ENCODE measurements at places on chromosomes 13 and 19. TPM values are rescaled to one million over a fixed set of nuclear protein-coding genes. Genes with fewer than 3 reads are reported as not detected.
A peak's percentile ranks its signal among the peaks of the same experiment; 100 is the strongest.

The NLRP11 gene
- total RNA-seq = not detected

The ANKRD10 gene
- 18.3 TPM for total RNA-seq

GRCh38 chr13:28753208-28753892 lies 34.6 kb upstream of the SLC46A3 start:
- peak; percentile 91 for DNase-seq

The SULT2A1 gene
- not detected for total RNA-seq

DNA sequence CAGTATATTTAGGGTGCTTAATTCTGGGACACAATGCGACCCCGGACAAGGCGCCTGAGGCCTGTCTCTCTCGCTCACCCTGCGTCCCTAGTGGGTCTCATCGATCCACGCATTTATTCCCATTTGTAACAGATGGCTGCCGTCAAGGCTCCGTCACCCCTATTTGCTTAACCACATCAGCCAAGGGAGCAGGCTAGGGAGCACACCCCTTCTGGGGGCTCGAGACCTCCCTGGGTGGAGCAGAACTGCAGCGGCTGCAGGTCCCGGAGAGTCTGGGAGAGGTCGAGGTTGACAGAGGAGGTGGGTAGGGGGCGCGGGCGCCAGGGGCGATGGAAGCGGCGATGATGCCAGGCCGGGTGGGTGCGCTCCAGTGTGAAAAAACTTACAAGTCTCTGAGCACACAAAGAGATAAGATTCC lies 507 bp downstream of the ALG5 start:
- no peak for DNase-seq

The RPS19 gene
- total RNA-seq = 230 TPM

DNA sequence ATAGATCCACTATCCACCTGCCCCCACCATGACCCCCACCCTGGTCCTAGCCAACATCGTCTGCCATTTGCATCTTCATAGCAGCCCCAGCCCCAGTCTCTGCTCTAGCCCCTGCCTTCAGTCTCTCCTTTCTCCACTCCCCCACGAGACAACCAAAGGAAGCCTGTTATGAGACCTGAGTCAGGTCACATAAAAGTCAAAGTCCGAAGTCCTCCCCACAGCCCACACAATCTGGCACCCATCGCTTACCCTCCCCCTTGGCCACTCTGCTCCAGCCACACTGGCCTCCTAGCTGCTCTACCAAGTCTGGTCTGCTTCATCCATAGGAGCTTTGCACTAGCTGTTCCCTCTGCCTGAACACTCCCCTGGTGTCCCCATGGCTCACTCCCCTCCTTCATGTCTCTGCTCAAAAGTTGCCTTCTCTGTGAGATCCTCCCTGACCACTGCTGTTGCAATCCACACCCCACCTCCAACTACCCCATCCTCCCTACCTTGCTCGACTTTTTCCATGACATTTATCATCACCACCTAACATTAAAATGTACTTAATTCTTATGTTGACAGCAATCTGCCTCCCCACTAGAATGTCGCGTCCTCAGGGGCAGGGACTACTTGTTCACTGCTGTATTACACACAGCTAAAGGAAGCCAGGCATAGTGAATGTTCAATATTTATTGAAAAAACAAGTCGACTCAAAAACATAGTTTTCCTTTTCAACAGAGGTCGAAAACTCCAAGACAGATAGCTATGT lies 1.2 kb upstream of the PLEKHG2 start:
- peak; percentile 68 for DNase-seq

DNA sequence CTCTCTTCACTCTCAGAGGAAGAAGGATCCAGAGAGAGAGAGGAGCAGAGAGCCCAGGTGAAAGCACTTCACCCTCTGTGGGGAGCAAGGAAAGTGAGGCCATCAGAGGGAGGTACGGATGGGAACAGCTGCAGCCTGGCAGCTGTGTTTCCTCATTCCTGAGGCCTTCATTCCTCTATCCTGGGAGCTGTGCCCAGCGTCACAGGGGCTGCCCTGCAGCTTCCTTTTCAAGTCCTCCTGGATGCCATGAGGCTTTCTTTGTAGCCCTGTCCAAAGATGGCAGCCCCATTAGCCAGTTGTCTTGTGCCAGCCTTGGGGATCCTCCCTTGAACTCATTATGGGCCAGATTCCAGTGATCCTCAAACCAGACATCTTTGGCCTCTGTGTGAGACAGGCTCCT lies 76.8 kb upstream of the PCDH8 start:
- DNase-seq = no peak

DNA sequence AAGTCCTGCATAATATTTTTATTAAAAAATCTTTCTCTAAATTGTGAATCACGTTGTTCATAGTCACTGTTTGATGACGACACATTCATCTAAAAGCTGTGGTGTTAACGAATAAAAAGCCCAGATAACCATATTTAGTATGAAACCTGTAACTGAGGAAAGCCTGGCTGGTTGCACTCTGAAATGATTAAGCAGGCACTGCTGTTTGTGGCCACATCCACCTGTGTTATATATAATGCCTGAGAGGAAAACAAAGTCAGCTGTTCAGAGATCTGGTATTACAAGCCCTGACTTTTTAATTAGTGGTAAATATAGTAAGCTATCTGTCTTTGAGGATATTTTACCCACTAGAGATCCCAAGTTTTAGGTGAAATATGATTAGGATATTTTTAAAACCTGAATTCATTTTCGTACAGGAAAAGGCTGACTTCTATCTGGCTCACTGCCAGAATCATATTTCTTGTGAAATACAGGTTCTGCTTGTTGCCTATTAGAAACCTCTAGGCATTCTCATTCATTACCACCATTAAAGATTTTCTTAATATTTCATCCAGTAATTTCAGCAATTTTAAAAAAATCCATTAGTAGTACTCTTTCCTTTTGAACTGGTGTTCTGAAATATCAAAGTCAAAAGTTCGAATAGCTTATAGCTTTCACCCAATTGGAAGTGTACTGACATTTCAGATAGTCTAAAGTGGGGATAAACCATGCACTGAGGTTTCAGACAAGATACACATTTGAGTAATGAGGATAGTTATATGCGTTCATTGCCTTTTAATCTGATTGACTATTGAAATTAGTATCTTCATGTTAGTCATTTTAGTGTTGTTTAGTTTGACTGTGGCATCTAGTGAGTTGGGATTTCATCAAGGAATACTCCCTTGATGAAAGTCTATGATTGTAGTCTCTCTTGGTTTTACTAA lies 79.7 kb downstream of the LMO7 start:
- no peak for DNase-seq

DNA sequence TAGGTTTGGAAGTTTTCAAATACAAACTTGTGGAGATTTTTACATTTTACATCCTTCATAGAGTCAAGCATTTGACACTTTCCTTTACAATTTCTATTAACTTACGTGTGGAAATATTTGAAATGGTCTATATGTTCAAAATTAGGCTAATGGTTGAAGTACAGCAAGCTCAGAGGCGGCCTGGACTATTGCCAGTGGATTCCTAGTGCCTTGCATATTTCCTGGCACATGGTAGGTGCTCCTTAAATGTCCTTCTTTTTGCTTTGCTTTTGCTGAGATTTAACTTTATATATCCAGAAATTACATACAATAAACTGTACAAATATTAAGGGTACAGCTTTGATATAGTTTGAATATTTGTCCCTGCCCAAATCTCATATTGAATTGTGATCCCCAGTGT lies 93.9 kb downstream of the UBL3 start:
- DNase-seq = peak; percentile 48

The VAV1 gene
- not detected for total RNA-seq

DNA sequence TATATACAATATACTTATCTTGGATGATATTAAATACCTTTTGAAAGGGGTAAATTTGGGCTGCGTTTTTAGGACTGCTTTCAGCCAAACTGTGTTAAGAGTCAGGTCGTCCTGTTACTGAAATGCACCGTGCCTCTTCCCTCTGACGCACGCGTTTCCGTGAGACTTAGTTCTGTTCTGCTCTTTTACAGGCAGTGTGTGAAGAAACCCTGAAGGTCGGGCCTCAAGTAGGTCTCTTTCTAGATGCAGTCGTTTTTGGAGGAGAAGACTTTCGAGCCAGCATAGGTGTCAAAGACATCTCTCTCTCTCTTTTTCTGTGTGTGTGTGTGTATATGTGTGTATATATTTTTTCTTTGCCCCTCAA lies 107.0 kb downstream of the ZIC5 start:
- no peak for DNase-seq

DNA sequence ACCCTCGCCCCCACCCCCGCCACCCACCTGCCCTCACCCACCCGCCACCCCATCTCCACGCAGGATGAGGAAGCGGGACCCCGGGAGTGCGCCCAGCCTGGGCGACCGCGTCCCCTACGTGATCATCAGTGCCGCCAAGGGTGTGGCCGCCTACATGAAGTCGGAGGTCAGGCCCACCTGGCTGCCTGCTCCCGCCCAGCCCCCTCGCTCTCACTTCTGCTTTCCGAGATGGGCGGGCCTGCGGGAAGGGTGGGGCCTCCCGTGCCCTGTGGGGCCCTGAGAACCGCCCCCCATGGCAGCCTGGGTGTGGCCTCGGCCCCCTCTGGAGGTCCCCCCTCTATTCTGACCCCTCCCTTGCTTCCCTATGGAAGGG lies 3.1 kb upstream of the SPIB start:
- no peak for DNase-seq

DNA sequence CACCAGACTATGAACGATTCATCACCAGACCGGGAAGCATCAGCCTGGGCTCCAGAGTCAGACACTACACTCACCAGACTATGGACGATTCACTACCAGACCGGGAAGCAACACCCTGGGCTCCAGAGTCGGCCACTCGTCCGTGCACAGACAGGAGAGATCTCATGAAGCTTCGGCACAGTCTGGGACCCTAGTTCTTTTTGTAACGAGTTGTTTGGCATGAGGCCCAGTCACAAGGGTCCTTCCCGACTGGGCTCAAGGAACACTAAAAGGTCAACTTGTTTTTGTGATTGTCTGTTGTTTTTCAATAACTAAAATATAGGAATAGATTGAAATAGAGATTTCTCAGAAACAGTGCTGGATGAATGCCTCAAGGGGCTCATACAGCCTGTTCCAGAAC lies 1141.6 kb upstream of the MIR17HG start:
- no peak for DNase-seq

DNA sequence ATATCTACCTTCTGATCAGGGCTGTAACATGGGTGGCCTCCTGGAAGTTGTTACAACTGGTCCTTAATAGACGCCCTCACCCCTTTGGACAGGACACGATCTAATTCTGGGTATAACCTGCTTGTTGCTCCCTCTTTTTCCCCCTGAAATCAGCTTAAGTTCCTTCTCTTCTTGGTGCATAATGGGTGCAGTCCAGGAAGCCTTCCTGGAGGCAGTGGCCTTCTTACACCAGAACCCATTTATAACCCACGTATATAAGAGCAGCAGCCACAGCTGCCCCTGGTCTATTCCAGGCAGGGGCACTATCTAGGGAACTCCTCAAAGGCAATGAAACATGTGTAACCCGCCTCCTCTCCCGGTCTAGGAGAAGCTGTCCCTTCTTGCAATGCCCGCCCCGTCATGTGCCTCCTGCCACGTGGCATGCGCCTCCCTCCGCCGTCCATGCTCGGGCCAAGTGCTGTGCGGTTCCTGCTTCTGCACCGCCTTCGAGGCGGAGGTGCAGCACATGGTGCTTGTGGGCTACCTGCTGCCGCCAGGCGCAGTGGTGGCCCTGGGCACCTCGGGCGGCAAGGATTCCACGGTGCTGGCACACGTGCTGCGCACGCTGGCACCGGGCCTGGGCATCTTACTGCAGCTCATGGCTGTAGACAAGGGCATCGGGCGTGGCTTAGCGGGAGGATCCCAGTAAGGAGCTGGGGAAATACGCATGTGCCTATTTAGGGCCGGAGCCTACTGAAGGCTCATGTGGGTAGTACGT lies 27.3 kb downstream of the ZNF175 start:
- no peak for DNase-seq

DNA sequence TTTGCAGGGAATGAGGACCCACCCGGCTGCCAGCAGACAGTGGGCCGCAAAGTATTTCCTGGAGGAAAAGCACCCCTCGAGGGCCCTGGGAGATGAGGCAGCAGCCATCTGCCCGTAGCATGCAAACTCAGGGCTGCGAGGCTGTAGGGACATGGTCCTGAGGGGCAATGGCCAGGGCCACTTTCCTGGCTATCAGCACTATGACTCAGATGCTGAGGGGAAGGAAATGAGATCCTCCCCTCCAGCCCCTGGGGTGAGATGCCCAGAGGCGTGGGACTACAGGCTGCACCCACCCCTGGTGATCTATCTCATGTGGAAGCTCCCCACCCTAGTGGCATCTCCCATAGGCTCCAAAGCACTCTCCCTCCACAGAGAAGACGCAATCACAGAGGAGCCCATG lies 80.1 kb downstream of the SLC7A1 start:
- DNase-seq = no peak

The DDX49 gene
- 55.8 TPM for total RNA-seq

DNA sequence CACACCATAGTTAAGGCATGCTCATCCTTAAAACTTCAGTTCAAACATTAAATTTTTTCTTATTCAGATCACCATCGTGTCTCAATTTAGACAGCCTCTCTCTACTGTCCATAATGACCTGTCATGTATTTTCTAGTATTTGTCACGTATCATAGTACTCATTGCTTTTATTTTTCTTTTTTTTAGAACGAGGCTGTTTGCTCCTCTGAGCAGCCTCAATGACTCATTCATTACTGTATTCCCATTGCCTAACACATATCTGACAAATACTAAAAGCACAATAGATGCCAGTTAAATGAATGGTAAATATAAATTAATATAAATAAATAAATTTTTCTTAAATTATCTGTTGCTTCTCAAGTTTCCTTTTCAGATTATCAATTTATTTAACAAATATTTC lies 245.5 kb downstream of the TUBA3C start:
- no peak for DNase-seq

DNA sequence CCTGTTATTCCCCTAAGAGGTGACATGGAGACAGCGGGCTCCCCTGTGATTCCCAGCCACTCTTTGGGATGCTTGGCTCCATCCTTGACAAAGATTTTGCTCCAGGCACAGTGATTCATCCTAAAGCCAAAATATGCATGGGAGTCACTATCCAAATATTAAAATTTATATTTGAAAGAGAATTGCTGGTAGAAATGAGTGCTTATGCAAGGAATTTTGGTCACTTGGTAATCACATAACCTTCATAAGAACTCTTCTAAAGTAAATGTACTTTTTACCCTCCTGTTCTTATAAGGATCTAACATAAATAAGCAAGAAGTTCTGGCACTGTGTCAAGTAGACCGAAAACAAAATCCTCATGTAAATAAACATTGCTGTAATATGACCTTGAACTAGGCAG lies 385.8 kb downstream of the ITGBL1 start:
- DNase-seq = peak; percentile 1

The PSG3 gene
- not detected for total RNA-seq

DNA sequence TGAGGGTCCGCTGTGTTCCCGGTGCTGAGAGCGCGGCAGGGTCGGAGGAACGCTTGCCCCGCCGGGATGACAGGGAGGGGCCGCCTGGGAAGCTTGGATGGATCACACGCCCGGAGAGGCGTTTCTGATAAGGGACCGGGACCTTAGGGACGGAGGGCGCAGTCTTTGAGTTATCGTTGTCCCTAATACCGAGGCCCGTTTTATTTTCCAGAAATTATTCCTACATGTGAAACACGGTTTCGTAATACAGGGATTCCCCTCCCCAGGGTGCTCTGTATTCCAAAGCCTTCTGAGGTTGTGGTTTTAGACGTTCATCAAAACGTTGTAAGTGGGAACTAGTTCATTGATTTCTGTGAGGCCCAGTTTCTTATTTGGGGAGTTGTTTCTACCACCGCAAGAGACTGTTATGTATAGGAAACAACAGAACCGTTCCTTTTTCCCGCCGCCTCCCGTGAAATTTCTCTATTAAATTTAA lies 752 bp downstream of the PDCD5 start:
- DNase-seq = peak; percentile 66

- DNase-seq = no peak
Measured at GRCh38 chr19:41428481-41428859, 1.3 kb upstream of the B3GNT8 start.

GRCh38 chr19:11458236-11458900 lies 22.5 kb downstream of the ELAVL3 start:
- no peak for DNase-seq

The DNAAF3 gene
- not detected for total RNA-seq

All from IMR-90 (cell line).